ENCODE measurements at places on chromosomes 13 and 19.

DNA sequence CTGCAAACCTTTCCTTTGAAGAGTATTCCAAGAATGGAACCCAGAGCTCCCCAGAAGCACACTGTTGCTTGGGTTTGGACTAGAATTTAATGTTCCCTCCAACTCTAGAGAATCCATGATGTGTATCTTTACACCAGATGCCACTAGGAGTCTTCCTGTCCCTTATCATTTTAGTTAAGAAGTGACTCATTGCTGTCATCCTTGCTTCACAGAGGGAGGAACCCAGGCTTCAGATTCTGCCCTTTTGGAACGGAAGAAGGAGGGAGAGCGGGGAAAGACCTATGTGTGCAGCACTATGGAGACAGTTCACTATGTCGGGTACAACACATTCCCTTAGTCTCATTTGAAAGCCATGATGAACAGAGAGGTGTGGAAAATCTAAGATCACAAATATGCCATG lies 2.1 kb upstream of the ATP12A start:
- DNase-seq: no peak

GRCh38 chr13:109568339-109568818 lies 218.0 kb downstream of the IRS2 start:
- DNase-seq: no peak

DNA sequence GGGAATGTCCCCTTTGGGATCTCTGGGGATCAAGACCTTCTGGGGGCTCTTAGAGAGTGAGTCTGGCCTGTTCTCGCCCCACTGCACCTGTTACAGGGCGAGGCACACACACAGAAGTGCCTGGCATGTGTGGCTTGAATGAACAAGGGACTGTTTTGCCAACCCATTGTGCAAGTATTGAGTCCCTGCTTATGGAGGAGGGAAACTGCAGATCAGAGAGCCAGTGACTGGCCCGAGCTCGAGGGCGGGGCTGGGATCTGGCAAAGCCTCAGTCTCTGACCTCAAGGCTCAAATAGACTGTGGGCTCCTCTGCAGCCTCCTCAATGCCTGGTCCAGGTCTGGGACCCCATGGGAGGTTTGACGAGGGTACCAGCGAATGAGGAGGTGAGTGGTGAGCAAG lies 5.5 kb downstream of the RAVER1 start:
- DNase-seq: no peak

- no peak for DNase-seq
These were observed 42.8 kb downstream of the GAS6 start for GRCh38 chr13:113820813-113821651.

- DNase-seq: peak; percentile 98
These were observed 11.0 kb downstream of the MOB3A start for GRCh38 chr19:2084993-2085720.

- no peak for DNase-seq
These were observed 1.5 kb downstream of the ZNF101 start for GRCh38 chr19:19670070-19670551.

DNA sequence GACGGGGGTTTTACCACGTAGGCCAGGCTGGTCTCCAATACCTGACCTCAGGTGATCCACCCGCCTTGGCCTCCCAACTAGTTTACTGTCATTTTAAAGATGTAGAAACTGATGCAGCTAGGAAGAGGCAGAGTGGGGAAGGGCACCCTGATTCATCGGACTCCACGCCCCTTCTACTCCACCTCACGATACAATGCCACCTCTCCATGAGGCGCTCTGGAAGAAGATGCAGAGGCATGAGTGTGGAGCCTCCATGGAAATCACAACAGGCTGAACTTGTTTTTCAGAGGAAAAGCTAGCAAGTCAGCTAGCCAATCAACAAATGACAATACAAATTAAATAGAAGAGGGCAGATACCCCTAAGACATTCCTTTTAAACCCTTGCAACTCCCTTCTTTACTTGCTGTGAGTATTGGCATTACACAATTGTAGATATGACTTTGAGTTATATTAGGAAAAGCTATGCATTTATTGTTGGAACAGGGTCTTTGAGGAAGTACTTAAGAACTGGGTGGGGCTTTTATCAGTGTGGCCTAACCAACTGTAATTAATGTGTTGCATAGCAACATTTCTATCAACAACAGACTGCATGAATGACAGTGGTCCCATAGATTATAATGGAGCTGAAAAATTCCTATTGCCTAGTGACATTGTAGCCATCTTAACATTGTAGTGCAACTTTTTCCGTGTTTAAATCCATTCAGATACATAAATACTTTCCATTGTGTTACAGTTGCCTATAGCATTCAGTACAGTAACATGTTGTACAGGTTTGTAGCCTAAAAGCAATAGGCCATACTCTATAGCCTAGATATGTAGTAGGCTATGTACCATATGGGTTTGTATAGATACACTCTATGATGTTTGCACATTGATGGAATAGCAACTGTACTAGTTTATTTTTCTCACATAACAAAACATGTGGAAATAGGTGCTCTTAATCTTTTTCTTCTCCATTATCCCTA lies 17.6 kb downstream of the WDFY2 start:
- DNase-seq: no peak

GRCh38 chr19:4399812-4400134 lies 574 bp downstream of the SH3GL1 start:
- DNase-seq: no peak

- no peak for DNase-seq
These were observed 38.9 kb upstream of the ZNF835 start for GRCh38 chr19:56710437-56710836.

All from stimulated activated effector memory CD8-positive, alpha-beta T cell treated with anti-CD3 and anti-CD28 coated beads, Interleukin-12 subunit alpha, Interleukin-12 subunit beta, amount 100 ng/mL, for 72 hours (primary cell).